Activated CD4-positive, CD25-positive, alpha-beta regulatory T cell treated with anti-CD3 and anti-CD28 coated beads, Interleukin-2, amount 50 U/mL, for 16 hours (primary cell): ENCODE measurements at places on chromosomes 4 and X.

GRCh38 chr4:88908521-88908920 lies 148.5 kb downstream of the FAM13A start:
- DNase-seq = no peak

- DNase-seq = no peak
Measured at GRCh38 chrX:3393581-3394111, 47.2 kb upstream of the MXRA5 start.

GRCh38 chr4:7074426-7074825 lies 6.6 kb upstream of the GRPEL1 start:
- no peak for DNase-seq

DNA sequence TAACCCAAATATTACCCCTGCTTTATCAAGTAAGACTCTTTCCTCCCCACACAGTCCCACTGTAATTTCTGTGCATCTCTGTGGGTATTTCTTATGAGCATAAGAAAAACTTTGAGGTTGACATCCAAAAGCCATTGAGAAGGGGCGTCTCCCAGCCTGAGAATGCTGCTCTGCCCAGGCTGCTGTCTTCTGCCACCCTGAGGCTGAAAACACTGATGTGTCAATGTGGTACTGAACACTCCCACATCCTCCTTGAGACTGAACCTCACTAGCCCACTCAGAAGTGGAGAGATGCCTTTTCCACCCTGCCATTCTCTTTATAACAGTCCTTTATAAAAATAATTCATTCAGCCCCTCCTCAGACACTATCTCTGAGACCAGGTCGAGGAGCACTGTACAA lies 120.8 kb downstream of the SMIM20 start:
- no peak for DNase-seq

DNA sequence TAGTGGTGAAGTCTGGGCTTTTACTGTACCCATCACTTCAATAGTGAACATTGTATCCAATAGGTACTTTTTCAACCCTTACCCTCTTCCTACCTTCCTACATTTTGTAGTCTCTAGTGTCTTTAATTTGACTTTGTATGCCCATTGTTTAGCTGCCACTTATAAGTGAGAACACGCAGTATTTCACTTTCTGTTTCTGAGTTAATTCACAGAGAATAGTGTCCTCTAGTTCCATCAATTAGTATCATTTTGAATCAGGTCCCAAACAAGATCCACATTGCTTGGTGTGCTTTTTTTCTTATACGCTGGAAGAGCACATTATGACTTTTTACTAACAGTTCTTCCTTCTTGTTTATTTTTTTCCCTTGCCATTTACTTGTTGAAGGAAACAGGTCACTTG lies 176.0 kb upstream of the WDFY3 start:
- no peak for DNase-seq

- DNase-seq = no peak
Measured at GRCh38 chr4:2261110-2261852, 628 bp downstream of the MXD4 start.

DNA sequence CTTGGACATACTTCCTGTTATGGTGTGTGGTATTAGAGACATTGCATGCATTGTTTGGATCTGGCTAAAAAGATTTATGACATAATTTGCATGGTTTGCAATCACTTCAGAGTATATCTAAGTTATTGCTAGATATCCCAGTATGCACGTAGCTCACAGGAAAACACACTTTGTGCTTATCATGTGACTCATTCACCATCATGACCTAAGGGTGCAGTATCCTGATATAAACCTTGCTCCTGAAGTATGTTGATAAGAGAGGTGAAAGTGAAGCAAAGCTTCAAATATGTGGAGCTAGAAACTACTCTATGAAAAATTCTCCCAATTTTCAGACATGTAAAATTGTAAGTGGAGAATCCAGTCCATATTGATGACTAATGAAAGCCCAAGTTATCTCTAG lies 46.9 kb upstream of the GRXCR1 start:
- DNase-seq = no peak

DNA sequence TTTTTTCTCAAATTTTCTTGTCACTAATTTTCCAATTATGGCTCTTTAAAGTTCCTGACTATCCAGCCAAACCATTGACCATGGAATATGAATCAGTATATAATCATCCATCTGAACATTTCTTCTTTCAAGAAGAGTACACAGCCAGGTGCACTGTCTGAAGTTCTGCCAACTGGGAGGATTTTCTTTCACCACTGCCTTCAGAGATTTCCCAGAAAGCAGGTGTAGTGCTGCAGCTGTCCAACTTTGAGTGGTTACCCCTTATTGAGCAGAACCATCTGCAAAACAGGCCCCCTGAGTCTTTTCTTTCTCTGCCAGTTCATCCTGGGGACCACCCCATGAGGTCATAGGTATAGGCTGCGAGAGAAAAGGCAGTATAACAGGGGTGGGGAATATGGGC lies 1213.2 kb downstream of the RAPGEF2 start:
- DNase-seq = no peak

GRCh38 chr4:57370691-57371090 lies 260.5 kb upstream of the IGFBP7 start:
- DNase-seq = no peak

- DNase-seq = no peak
Measured at GRCh38 chr4:174505892-174506291, 16.4 kb downstream of the HPGD start.

GRCh38 chr4:149910604-149911350 lies 95.1 kb upstream of the IQCM start:
- no peak for DNase-seq

DNA sequence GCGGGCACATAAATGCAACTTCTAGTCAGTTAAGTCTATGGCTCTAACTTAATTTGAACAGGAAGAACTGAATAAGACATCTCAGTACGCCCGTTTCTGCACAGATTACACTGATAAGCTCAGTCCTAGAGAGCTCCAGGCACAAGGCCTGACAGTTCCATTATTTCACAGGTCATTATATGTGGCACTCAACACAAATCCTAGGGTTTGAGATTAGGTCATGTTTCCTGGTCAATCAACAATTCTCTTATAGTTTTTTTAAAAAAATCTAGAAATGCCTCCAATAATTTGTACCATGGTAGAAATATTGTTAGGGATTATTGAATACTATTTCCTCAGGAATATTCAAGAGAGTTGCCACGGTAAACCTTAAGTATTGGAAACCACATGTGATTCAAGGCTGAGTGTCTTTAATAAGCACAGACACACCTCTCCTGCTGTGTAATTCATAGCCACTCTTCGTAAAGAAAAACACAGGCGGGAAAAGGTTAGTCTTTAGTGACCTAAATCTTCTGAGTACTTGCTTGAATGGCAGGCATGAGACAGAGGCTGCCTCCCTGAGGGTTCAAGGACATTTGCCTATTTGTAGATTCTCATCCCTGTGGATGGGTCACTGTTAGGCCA lies 342.9 kb upstream of the ADGRL3 start:
- DNase-seq = no peak

DNA sequence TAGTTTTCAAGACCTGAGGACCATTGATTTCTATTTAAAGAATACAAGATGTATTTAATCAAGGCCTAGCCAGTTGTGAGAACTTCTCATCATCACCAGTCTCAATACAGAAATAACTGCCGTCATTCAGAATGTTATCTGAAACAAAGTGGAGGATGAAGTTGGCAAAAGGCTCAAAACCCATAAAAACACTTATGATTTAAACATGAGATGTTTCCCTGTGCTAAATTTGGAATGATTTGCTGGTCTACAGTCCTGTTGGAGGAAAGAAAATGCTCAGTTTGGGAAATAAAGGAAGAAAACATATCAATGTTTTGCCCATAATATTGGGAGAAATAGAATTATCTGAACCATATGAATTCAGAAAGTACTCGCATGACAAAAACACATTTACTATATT lies 192.2 kb downstream of the ADGRA3 start:
- DNase-seq = no peak

GRCh38 chr4:114373508-114373907 lies 225.1 kb upstream of the UGT8 start:
- no peak for DNase-seq

DNA sequence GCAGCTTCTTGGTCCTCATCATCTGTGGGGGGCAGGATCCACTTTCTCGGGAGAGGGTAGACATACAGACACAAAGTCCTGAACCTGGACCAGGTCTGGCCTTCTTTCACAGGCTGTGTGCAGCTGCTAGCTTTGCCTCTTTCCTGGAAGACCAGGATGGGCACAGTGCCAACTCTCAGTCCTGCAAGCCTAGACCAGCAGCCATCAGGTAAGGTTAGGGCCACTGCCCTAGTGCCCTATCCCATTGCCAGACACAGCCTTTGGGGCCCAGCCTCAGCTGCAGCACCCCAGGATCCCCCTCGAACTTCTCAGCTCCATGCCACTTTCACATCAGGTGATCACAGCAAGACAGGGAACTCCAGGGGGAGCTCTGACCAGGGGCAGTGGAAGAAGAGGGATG lies 38.4 kb downstream of the ZNF185 start:
- no peak for DNase-seq

- no peak for DNase-seq
Measured at GRCh38 chr4:73761856-73762255, 21.5 kb downstream of the CXCL8 start.

DNA sequence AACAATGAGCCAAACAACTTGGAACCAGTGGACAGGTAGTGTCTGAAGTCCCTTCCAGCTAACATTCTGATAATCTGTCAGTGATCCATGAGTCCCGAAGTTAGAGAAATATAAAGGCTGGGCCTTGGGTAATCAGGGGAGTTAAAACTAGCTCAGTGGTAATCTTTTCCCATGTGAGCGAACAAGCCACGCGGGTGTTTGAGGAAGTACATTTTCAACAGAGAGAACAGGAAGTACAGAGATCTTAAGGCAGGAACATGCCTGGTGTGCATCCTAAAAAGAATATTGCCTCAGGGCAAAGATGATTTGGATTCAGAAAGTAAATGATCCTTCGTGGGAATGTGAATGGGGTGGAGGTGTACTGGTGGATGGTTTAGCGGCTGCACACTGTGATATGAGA lies 42.9 kb downstream of the FNIP2 start:
- DNase-seq = no peak

GRCh38 chr4:140135529-140136088 lies 18.4 kb downstream of the MAML3 start:
- DNase-seq = no peak

- DNase-seq = no peak
Measured at GRCh38 chr4:141352331-141352730, 131.6 kb downstream of the ZNF330 start.

GRCh38 chr4:23746027-23746426 lies 143.8 kb downstream of the PPARGC1A start:
- no peak for DNase-seq

DNA sequence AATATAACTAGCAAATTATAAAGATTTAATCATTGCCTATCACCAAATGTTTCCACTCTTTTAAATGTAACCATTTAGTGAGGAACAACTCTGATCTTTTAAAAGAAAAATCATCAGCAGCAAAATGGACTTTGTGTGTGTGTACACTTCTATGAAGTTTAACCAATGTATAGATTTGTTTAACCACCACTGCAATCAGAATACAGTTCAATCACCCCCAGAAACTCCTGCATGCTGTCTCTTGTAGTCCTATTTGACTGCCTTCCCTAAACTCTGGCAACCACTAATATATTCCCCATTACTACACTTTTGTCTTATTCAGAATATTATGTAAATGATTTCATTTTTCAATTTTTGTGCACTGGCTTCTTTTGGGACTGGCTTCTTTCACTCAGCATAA lies 1.7 kb upstream of the TCEAL8 start:
- no peak for DNase-seq

GRCh38 chrX:136203951-136204350 lies 47.2 kb downstream of the MAP7D3 start:
- no peak for DNase-seq

GRCh38 chr4:83219344-83220331 lies 65.0 kb downstream of the COQ2 start:
- DNase-seq = peak; percentile 15

GRCh38 chrX:14913241-14913640 lies 40.0 kb downstream of the MOSPD2 start:
- no peak for DNase-seq

- DNase-seq = no peak
Measured at GRCh38 chrX:120251471-120252011, 929 bp downstream of the ZBTB33 start.

DNA sequence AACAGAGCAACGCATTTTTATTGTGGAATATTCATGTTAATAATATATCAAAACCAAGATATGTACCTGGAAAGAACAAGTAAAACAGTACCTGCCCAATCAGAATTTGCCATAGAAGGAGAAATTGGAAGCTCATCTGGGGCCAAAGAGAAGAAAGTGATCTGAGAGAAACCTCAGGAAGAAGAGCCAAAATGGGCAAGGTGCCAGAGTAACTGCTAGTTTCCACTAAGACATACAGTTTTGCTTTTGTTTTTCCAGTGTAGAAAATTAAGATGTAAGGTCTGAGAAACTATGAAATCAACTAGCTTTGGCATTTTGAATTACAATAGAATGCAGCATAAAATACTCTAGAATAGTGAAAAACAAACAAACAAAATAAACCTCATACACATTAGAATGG lies 2201.2 kb downstream of the ARAP2 start:
- DNase-seq = no peak

GRCh38 chrX:69280933-69281332 lies 115.7 kb upstream of the PJA1 start:
- no peak for DNase-seq

- no peak for DNase-seq
Measured at GRCh38 chr4:128159967-128160366, 98.9 kb downstream of the LARP1B start.

GRCh38 chr4:12963291-12963690 lies 520.8 kb downstream of the RAB28 start:
- DNase-seq = no peak

GRCh38 chrX:71870208-71871098 lies 40.2 kb upstream of the NHSL2 start:
- no peak for DNase-seq
